Sciatic nerve (tissue), 2 donors: ENCODE measurements at places on chromosomes 1 and 21.

GRCh38 chr1:30884723-30885122, 23.8 kb downstream of the SDC3 start:
- DNase-seq: no peak

DNA sequence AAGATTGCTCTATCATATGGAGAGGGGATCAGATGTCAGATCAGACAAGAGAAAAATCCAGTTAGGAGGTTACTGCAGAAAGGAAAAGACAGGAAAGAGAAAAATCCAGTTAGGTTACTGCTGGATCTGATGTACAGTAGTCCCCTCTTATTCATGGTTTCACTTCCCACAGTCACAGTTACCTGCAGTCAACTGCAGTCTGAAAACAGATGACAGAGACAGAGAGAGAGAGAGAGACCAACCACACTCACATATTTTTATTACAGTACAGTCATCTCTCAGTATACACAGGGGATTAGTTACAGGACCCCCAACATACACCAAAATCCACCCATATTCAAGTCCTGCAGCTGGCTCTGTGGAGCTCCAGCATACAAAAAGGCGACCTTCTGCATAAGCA, 29.3 kb downstream of the NUP133 start:
- no peak for DNase-seq

GRCh38 chr1:247535402-247535801, 838 bp downstream of the OR2C3 start:
- no peak for DNase-seq

DNA sequence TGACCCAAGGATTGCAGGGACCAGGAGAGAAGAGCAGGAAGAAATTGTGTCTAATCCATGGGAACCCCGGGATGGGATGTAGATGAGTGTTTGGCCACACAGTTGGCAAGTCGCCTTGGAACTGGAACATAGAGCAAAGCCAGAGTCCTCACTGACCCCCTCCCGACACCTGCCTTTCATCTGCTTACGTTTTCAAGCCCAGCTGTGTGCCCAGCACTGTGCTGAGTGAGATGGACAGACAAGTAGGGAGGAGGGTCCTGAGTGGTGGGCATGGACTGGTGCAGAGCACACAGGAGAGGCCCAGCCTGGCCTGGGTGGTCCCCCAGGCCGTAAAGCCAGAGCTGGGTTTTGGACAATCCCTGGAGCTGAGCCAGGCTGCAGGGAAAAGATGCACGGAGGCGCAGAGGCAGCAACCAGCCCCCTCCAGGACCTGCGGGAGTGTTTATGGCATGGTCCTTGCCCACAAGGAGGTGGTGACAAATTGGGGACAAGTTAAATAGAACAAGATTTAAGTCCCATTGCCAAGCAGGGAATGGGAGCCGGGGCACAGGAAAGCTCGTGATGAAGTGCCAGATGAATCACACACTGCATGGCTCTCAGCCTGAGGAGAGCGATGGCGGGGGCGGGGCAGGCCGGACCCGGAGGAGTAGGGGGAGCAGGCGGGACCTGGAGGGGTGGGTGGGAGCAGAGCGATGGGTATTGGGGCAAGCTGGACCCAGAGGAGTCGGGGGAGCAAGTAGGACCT, 157.8 kb upstream of the VAMP3 start:
- no peak for DNase-seq

GRCh38 chr1:87403061-87403820, 74.6 kb downstream of the LMO4 start:
- DNase-seq: no peak

- peak; percentile 74 for DNase-seq
Measured at GRCh38 chr1:148334339-148335130, 148.6 kb downstream of the PPIAL4G start.

DNA sequence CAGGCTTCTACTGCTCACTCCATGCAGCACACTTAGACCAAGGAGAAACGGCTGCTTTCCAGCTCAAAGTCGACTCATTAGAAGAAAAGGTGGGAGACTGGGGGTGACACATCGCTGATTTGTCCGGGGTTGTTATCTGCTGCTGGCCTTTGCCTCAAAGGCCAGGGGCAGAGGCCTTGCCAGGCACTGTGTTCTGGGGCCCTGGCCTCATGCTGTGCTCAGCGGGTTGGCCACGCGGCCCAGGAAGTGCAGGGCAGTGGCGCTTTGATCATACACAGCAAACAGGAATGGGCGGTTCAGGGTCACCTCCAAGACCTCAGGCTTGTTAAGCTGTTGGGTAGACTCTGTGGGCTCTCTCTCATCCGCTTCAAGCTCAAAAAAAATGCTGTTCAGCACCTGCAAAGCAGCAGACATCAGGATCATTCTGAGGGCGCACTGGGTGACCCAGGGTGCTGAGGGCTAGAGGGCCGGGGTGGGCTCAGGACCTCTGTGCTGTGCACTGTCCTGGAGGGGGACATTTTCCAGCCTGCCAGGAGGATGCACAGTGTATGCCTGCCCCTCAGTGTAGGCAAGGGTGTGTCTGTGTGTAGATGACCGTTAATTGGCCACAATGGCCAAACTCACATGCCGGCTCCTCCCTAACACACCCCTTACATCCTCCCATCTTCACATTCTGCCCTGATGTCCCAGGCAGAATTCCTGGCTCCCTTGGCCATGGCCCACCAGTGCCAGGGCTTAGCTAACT, 10.8 kb downstream of the AGT start:
- DNase-seq: no peak

DNA sequence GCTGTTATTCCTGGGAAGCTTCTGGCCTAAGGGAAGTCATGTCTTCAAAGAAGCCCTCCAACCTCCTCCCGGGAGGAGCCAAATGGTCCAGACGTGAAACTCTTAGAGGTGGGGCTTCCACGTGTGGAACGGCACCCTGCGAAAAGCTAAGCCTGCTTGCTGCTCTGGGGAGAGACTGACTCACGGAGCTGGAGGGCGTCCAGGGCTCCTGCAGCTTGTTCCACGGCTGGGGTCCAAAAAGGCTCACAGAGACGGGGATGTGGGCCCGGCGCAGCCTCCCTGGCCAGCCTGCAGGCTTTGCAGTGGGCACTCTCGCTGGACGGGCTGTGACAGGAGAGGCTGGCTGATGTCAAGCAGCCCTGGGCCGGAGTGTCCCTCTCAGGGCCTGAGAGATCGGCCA, 105.1 kb downstream of the COLGALT2 start:
- DNase-seq: peak; percentile 85

GRCh38 chr1:102715150-102715549, 393.2 kb downstream of the COL11A1 start:
- DNase-seq: no peak

GRCh38 chr1:9362488-9362887, 69.8 kb downstream of the SPSB1 start:
- no peak for DNase-seq

- no peak for DNase-seq
Measured at GRCh38 chr1:167105271-167106118, 11.6 kb downstream of the STYXL2 start.

GRCh38 chr21:45292399-45293219, 4.9 kb upstream of the POFUT2 start:
- peak; percentile 92 for DNase-seq

GRCh38 chr1:78658901-78659300, 9.3 kb downstream of the IFI44 start:
- no peak for DNase-seq

GRCh38 chr1:192448026-192448578, 127.5 kb upstream of the RGS1 start:
- no peak for DNase-seq

DNA sequence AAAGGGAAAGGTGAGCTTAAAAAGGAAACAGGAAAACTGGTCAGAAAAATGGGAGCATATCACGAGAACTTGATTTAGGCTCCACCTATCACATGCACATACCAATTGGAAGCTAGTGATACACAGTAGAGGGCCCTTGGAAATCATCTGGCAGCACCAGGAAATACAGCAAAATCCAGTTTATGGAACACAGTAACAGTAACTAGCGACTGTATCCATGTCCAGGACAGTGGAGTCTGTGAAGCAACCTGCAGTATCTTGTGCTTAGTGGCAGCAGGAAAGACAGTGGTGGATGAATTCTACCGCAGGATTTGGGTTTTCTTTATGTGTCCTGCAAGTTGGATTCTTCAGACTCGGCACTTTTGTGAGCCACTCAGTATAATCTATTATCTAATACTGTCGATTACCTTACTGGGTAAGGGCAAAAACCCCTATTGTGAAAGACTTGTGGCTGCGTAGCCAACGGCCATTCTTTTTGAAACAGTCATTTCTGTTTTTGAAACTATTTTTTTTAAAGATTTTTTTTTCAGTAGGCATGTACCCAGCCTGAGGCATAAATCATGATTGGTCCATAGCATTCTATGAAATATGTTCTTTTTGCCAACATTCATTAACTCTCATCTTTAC, 1.6 kb upstream of the KDM4A start:
- DNase-seq: no peak

- DNase-seq: no peak
Measured at GRCh38 chr1:23546897-23547584, 12.3 kb downstream of the ID3 start.

DNA sequence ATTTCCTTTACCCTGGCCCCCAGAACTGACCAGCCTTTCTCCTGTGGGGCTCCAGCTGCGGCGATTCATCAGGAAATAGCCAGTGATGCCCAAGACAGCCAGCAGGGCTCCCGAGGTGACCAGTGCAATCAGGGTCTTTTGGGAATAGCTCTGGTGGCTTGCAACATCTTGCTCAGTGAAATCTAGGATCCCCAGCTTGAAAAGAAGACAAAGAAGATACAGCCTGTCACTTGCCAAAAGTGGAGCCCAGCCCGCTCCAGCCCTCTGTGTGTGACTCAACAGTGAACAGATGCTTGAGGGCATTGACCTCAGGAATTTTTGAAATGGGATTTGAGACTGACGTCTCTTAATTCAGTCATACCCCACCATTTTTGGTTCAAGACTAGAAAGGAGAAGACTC, 22.3 kb downstream of the CD34 start:
- no peak for DNase-seq

DNA sequence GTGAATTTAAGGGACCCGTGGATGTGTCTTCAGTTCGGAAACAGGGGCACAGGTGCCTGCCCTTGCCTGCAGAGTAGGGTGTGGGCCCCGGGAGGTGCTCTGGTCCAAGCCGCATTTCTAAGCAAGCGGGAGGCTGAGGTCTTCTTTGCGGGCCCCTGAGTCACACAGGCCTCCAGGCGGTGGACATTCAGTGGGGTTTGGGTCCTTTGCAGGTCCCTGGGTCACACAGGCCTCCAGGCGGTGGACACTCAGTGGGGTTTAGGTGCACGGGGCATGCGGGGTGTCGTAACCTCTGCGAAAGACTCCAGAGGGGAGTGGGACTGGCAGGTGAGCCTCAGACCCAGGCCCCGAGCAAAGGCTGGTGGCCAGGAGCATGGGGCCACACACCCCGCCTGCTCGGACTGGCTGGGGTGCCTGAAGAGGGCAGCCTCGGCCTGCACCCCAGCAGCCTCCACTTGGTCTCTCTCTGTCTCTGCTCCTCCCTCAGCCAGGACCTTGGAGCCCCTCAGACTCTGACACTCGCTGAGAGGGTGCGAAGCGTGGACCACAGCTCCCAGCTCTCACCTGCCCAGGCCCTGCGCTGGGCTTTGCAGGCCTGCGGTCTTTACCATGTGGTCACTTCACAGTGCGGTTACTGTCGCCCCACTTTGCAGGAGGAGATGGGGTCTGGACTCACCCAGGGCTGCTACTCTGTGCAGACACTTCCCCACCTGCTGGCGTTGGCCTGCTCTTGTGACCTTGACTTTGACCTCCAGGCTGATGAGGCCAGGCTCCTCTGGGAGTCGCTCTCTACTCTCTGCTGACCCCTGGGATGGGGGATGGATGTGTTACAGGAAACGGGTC, 6.0 kb upstream of the AGPAT3 start:
- no peak for DNase-seq

DNA sequence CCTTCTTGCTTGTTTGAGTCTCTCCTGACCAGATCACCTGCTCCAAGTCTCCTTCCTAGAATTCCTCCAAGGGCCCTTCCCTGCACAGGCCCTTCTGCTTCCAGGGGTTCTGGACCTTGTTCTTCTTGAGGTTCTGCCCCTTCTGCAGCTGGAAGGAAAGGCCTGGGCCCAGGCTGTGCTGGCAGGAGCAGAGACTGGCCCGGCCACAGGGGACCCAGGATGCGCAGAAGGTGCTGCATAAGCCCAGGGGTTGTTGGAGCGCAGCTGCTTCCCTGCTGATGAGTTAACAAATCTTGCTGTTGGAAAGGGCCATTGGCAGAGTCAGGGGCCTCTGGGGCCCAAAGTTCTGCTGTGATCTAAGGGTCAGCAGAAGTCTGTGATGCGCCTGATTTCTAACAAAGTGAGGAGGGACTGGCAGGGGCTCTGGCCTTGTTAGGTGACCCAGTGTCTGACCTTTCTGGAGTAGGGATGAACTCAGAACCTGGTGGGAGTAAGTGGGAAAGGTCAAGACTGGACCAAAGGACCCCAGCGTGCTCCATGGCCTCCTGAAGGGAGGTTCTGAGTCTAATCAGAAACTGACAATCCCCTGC, 509.8 kb downstream of the PTPRU start:
- no peak for DNase-seq

GRCh38 chr1:38872401-38873026, 634 bp downstream of the MYCBP start:
- no peak for DNase-seq

DNA sequence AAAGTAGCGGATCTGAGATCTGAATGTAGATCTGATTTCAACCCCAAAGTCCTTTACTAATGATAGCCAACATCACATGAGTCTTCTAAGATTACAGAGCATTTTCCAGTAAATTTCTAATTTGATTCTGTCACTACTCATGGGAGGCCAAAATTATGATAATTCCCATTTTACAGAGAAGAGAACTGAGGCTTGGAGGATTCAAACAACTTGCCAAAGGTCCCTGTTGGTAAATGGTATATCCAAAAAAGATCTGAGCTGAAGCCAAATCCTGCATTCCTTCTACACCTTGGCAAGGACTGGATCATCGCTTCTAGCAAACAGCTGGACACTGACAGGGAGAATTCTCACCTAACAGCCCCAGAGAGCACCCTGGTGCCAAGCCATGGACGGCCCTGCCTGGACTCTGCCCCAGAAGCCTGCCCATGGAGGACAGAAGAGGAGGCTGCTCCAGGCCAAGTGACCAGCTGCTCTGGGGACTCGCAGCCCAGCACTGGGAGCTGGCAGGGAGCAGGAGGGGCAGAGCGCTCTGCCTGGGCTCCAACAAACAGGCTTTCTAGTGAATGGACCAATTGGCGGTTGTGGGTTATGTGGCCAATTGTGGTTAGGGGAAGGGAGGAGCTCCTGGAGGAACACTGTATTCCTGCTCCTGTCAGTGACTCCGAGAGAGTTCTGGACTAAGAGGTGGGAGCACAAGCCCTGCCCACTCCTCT, 6.4 kb upstream of the CSF1 start:
- no peak for DNase-seq

DNA sequence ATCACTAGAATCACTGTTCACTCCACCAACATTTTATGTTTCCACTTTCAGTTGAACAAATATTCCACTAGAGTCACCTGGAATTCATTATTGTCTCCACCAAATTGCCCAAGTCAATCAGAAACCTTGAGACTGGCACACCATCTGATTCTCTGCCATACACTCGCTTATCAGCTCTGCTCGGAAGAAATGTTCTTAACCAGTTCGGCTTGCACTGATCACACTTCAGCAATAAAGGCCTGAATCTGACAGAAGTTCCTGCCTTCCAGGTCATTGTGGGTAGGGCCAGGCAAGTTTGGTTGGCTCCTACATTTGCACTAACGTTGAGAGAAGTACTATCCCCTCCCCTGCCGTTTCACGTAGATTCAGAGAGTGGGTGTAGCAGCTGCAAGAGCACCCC, 10.0 kb downstream of the TPM3 start:
- no peak for DNase-seq

GRCh38 chr1:42657201-42657600, 1.0 kb upstream of the PPIH start:
- no peak for DNase-seq

- DNase-seq: no peak
Measured at GRCh38 chr1:21550097-21550496, 40.9 kb downstream of the ALPL start.

GRCh38 chr1:220928725-220929300, 49.6 kb downstream of the HLX start:
- no peak for DNase-seq
